Natural killer cell treated with Interleukin-12 subunit alpha and Interleukin-12 subunit beta and Interleukin-15 and Interleukin-18, amount 100 ng/mL, for 72 hours (primary cell): ENCODE measurements at places on chromosomes 11 and 22. TPM values are rescaled to one million over a fixed set of nuclear protein-coding genes. Genes with fewer than 3 reads are reported as not detected.

KCNJ11 gene
- 0.75 TPM for total RNA-seq

GRCh38 chr11:67492801-67493547 lies 10.1 kb downstream of the AIP start:
- H3K27ac ChIP-seq, result no peak overlapping the region
- DNase-seq, result no peak
- H3K4me3 ChIP-seq, result no peak overlapping the region
- peaks cover 14% of the 10 kb centered on the region for H3K4me1 ChIP-seq

GRCh38 chr11:2730272-2731129 lies 30.7 kb upstream of the KCNQ1OT1 start:
- no peak overlapping the region for H3K27ac ChIP-seq
- no peaks in the 10 kb centered on the region for H3K4me1 ChIP-seq
- H3K36me3 ChIP-seq, result no peaks in the 10 kb centered on the region
- DNase-seq, result no peak
- no peaks in the 10 kb centered on the region for H3K27me3 ChIP-seq

DNA sequence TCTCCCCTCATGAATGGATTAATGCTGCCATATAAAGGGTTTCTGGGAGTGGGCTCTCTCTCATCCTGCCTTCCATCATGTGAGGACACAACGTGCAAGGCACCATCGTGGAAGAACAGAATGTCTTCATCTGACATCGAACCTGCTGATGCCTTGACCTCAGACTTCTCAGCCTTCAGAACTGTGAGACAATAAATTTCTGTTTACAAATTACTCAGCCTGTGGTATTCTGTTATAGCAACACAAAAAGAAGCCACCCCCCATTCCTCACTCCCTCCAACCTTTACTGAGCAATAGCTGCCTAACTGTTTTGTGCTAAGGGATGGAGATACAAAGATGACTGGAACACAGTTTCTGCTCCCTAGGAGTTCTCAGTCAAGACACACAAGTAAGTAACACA lies 106.1 kb upstream of the PLET1 start:
- H3K27me3 ChIP-seq, result no peaks in the 10 kb centered on the region
- no peak overlapping the region for H3K4me3 ChIP-seq
- no peak for DNase-seq
- no peak overlapping the region for H3K27ac ChIP-seq
